ENCODE measurements at places on chromosomes 3 and 15. TPM values are rescaled to one million over a fixed set of nuclear protein-coding genes. Genes with fewer than 3 reads are reported as not detected.
A peak's percentile ranks its signal among the peaks of the same experiment; 100 is the strongest.

- no peak overlapping the region for H3K27ac ChIP-seq
- H3K36me3 ChIP-seq, result no peaks in the 10 kb centered on the region
- no peak overlapping the region for H3K4me3 ChIP-seq
- no peaks in the 10 kb centered on the region for H3K27me3 ChIP-seq
- no peaks in the 10 kb centered on the region for H3K4me1 ChIP-seq
- no peak for DNase-seq
Measured at GRCh38 chr3:90015688-90016356, 908.4 kb downstream of the EPHA3 start.

Gene CADM2
- 4.3 TPM for polyA plus RNA-seq

DNA sequence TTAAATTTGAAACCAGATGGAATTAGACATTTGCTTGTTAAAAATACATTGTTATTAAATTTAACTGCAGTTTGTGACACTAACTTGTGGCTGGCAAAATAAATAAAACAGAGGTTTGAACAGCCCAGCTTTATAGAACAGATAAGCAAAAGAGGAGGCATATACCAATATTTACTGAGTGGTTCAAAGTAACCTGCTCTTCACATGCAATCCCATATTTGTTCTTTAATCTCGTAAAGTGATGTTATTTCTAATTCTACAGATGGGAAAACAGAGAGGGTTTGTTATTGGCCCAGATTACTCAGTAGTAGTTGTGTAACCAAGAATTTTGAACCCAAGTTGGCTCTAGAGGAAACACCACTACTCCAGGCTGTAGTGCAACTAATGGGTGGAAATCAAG, 37.6 kb downstream of the WNT5A start:
- H3K27me3 ChIP-seq, result peaks cover 5% of the 10 kb centered on the region
- no peaks in the 10 kb centered on the region for H3K36me3 ChIP-seq
- DNase-seq, result no peak

- DNase-seq, result no peak
- H3K36me3 ChIP-seq, result peaks cover 12% of the 10 kb centered on the region
- peaks cover 50% of the 10 kb centered on the region for H3K4me1 ChIP-seq
- H3K27ac ChIP-seq, result no peak overlapping the region
- H3K4me3 ChIP-seq, result no peak overlapping the region
Measured at GRCh38 chr3:168047190-168047795, 48.4 kb downstream of the GOLIM4 start.

DNA sequence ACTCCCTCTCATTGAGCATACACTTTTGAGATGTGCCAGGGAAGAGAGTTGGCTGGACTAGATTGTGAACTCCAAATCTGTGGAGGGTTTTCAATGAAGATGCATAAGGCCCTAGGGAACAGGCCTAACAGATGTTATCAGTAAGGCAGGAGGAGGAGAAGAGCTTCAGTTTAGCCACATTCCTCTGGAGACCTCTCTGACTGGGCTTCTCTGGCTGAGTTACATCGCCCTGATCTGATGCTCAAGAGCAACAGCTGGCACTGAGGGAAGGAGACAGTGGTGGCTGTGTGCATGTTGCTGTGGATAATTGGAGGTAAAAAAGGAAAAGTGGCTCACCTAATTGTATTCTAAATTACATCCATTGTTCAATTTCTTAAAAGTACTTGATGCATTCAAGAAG, 206.4 kb upstream of the CFAP20DC start:
- H3K4me3 ChIP-seq, result no peak overlapping the region
- no peaks in the 10 kb centered on the region for H3K36me3 ChIP-seq
- DNase-seq, result no peak
- H3K27ac ChIP-seq, result no peak overlapping the region
- no peaks in the 10 kb centered on the region for H3K4me1 ChIP-seq

DNA sequence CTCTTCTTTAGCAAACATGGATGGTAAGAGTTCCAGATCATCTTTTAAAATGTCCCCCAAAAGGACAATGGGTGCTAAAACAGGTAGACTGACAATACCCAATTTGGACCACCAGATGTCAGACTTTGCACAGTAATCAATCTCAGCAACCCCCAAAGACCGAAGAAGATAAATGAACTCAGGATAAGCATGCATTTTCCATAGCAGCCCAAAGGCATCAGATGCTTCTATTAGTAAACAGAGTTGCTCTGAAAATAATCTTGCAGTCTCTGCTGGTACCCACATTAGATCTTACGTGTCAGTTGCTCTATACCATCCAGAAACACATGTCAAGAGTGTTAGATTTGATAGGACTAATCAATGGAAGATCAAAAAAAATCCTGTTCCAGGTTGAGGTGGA, 20.6 kb downstream of the MYH15 start:
- no peak overlapping the region for H3K4me3 ChIP-seq
- no peak overlapping the region for H3K27ac ChIP-seq

DNA sequence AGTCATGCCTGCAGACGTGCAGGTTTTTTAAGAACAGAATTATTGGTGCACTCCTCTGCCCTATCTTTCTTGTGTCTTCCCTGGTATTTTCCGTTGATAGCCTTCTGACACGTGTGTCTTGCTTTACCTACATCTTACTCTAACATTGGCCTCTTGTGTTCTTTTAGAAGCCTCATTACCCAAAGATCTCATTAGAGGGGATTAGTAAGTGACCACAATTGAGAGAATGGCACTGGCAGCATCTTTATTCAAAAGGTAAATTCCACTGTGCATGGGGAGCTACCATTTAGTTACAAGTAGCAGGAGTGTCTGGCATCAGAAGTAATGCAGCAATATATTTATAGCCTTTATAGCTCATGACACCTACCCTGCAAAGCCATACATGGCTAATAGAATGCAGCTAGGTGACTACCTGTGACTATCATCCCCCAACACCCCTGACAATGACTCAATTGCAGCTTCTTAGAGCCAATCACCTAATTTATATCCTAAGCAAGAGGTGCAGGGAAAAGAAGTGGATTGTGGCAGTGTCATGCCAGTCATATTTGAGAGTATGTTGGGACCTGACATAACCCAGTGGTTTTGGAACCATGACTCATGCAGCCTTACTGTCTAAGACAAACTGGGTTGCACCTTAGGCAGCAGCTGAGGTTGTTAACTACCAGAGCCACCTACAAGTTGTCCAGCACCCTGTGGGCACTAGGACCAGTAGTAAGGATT, 164.8 kb downstream of the GRM7 start:
- H3K27ac ChIP-seq, result no peak overlapping the region
- no peak for DNase-seq
- no peaks in the 10 kb centered on the region for H3K27me3 ChIP-seq
- no peaks in the 10 kb centered on the region for H3K4me1 ChIP-seq

DNA sequence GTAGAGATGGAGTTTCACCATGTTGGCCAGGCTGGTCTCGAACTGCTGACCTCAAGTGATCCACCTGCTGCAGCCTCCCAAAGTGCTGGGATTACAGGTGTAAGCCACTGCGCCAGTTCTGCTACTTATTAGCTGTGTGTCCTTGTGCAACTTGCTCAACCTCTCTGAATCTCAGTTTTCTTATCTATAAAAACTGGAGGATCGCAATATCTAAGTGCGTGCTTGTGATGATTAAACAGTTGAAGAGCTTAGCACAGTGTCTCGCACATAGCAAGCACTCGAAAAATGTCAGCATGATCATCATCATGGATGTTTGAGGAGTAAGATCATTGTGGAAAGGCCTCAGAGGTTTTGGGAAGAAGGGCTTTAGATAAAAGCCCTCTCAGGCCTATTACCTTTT, 10.8 kb downstream of the CLCN2 start:
- H3K4me1 ChIP-seq, result peaks cover 5% of the 10 kb centered on the region
- H3K4me3 ChIP-seq, result no peak overlapping the region
- H3K27me3 ChIP-seq, result no peaks in the 10 kb centered on the region

DNA sequence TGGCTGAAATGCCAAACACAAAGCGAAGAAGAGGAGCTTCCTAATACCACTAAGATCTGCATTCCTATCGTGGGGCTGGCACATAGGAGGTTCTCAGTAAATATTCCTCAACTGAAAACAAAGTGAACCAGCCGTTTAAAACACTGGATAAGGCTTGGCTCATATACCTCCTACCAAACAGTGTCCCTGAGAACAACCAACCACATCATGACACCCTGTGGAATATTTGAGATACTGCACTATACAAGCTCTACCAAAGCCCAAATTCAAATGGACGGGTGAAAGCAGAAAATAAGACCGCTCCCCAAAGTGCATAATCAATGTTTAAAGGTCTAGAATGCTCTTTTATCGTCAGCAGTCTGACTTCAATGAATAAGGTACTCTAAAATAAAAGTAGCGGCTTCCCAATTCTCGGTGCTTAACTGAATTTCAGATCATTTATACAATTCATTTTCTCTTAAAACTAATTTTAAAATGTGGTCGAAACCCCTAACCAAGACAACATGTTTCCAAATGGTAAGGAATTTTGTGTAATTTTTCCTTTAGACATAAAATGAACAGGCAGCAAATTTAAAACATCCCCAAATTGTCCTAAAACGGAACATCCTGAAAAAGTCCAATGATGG, 425.8 kb downstream of the ERC2 start:
- no peak overlapping the region for H3K4me3 ChIP-seq
- H3K27ac ChIP-seq, result no peak overlapping the region

Gene HIGD2B
- not detected for polyA plus RNA-seq

DNA sequence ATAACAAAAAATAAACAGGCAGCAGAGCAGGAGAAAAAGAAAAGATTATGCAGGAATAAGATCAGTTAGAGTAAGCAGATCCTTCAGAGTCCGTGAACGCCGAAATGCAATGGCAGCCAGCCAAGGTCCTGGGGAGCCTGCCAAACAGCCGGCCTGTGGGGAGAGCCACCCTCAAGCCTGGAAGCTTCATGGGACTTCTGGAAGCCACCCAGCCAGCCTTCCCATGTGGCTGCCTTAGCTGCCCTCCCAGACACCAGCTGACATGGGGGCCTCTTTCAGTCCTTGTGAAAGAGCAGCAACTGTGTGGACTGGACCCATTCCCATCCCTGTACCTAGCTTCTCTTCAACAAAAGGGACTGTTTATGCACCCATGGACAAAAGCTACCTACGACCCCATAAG, 64.9 kb upstream of the RAD18 start:
- no peak overlapping the region for H3K4me3 ChIP-seq
- peak overlapping the region; percentile 41 for H3K27ac ChIP-seq
- peak; percentile 96 for DNase-seq
- H3K4me1 ChIP-seq, result peaks cover 15% of the 10 kb centered on the region
- no peaks in the 10 kb centered on the region for H3K27me3 ChIP-seq

DNA sequence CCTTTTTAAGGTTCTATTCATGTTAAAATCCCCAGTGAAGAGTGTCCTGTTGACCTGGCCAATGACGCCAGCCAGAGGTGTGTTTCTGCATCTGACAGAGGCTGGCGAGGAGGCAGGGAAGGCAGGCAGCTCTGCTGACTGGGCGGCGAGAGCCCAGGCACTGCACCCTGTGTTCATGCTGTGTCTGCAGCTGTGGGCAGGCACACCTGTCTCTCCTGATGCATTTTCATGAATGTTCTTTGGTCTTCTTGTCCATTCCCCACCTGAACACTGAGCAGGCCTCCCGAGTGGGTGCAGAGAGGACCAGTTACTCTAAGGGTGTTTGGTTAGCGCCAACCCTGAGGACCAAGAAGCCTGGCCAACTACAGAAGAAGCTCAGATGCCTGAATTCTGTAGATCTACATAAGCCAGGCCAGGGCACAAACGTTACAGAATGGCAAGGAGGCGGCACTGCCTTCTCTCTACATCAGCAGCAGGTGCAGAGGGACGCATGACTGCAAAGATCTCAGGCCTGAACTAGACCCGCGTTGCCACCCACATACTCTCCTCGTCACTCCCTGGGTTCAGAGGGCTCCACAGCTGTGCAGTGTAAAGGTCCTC, 233.7 kb downstream of the OCA2 start:
- H3K4me3 ChIP-seq, result no peak overlapping the region
- H3K27me3 ChIP-seq, result no peaks in the 10 kb centered on the region
- H3K36me3 ChIP-seq, result no peaks in the 10 kb centered on the region
- no peak for DNase-seq

Gene CLDN18
- 128 TPM for polyA plus RNA-seq

Gene ACKR2
- 0.30 TPM for polyA plus RNA-seq

DNA sequence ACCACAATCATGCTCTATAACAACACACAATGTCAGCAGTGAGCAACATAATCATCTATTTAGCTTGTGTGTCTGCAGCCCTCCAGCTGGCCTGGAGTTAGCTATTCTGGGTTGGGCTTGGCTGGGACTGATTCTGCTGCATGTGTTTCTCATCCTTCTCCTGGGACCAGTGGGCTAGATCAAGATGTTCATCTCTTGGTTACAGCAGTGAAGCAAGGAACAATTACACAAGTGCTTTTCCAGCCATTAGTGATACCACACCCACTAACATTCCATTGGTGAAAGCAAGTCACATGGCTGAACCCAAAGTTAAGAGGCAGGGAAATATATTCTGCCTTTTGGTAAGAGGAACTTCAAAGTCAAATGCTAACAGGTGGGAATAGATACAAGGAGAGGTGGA, 14.6 kb downstream of the NUDT16 start:
- H3K4me3 ChIP-seq, result no peak overlapping the region
- H3K27me3 ChIP-seq, result no peaks in the 10 kb centered on the region
- peak; percentile 37 for DNase-seq

GRCh38 chr3:190862209-190863118, at the start of gene GMNC:
GMNC (minus strand) TSS chr3:190862694; CDS start chr3:190862615, 79 bp downstream.
- peaks cover 11% of the 10 kb centered on the region for H3K4me1 ChIP-seq
- H3K36me3 ChIP-seq, result no peaks in the 10 kb centered on the region
- no peaks in the 10 kb centered on the region for H3K27me3 ChIP-seq
- peak; percentile 88 for DNase-seq

DNA sequence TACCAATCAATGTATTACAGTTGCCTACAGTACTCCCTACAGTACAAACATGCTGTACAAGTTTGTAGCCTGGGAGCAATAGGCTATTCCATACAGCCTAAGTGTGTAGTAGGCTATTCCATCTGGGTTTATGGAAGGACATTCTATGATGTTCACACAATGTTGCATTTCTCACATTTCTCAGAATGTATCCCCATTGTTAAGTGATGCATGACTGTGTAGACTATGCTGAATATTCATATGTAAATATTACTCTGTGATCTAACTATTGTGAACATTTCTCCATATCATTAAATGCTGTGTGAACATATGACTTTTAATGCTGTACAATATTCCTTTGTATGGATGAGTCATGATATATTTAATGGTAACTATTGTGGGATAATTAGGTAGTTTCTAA, 139.2 kb upstream of the ADAMTS9 start:
- H3K36me3 ChIP-seq, result no peaks in the 10 kb centered on the region
- no peaks in the 10 kb centered on the region for H3K27me3 ChIP-seq
- no peak overlapping the region for H3K27ac ChIP-seq
- DNase-seq, result no peak
- no peak overlapping the region for H3K4me3 ChIP-seq
- peaks cover 9% of the 10 kb centered on the region for H3K4me1 ChIP-seq

- peaks cover 11% of the 10 kb centered on the region for H3K36me3 ChIP-seq
- peaks cover 42% of the 10 kb centered on the region for H3K4me1 ChIP-seq
- no peak overlapping the region for H3K27ac ChIP-seq
- H3K27me3 ChIP-seq, result no peaks in the 10 kb centered on the region
Measured at GRCh38 chr3:52889901-52890300, 7.4 kb downstream of the STIMATE start.

Gene NRROS
- polyA plus RNA-seq, result 1.3 TPM

- H3K4me3 ChIP-seq, result no peak overlapping the region
- H3K27me3 ChIP-seq, result peaks cover 13% of the 10 kb centered on the region
- no peak overlapping the region for H3K27ac ChIP-seq
- H3K4me1 ChIP-seq, result peaks cover 9% of the 10 kb centered on the region
- DNase-seq, result no peak
Measured at GRCh38 chr3:70180664-70181063, 131.8 kb downstream of the MDFIC2 start.

Gene KLF13
- polyA plus RNA-seq, result 24.3 TPM

Gene TNFSF10
- 54.3 TPM for polyA plus RNA-seq

- peaks cover 8% of the 10 kb centered on the region for H3K4me1 ChIP-seq
- no peak overlapping the region for H3K27ac ChIP-seq
- no peaks in the 10 kb centered on the region for H3K27me3 ChIP-seq
- H3K36me3 ChIP-seq, result no peaks in the 10 kb centered on the region
- DNase-seq, result no peak
Measured at GRCh38 chr3:31713816-31714215, 181.1 kb downstream of the STT3B start.

Data from stomach (tissue), 19 donors.